ENCODE measurements at places on chromosomes 1 and 21.

- no peak for DNase-seq
These were observed 75.2 kb downstream of the MPZL1 start for GRCh38 chr1:167797015-167797414.

GRCh38 chr1:223246476-223247112 is 103.5 kb upstream of the TLR5 start:
- no peak for DNase-seq

- DNase-seq: no peak
These were observed 26.7 kb upstream of the C8B start for GRCh38 chr1:56992318-56993125.

GRCh38 chr1:171611306-171611705 is 10.7 kb upstream of the MYOCOS start:
- DNase-seq: no peak

- peak; percentile 51 for DNase-seq
These were observed 31.2 kb downstream of the CHD1L start for GRCh38 chr1:147273409-147274336.

DNA sequence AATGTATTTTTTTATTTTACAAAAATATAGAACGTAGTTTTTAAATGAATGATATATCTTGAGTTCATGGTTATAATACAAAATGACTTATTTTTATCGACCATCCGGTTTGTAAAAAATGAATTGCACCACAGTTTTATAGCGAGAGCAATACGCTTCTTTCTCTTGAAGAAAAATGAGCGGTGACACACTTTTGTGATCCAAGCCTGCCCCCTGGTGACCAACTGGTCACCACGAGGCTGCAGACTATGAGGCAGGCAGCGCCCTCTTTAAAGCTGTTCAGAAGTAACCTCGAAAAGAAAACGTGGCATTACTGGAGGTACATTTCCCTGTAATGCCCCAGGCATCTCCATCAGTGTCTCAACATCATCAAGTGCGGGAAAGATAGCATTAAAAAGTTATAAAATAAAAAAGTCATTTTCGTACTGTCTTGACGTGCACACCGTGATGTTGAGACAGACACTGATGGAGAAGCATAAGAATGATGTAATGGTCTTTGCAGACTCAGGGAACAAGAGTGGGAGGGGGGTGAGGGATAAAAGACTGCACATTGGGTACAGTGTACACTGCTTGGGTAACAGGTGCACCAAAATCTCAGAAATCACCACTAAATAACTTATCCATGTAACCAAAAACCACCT is 734.2 kb upstream of the ADAMTS5 start:
- DNase-seq: peak; percentile 30

Data from CD4-positive, alpha-beta T cell treated with Interleukin-4 for 4 hours (primary cell).